GM03348 (cell line): ENCODE measurements at places on chromosomes 3 and 15.
A peak's percentile ranks its signal among the peaks of the same experiment; 100 is the strongest.

- DNase-seq = no peak
Observed at GRCh38 chr3:189790658-189791057, 159.5 kb downstream of the TP63 start.

DNA sequence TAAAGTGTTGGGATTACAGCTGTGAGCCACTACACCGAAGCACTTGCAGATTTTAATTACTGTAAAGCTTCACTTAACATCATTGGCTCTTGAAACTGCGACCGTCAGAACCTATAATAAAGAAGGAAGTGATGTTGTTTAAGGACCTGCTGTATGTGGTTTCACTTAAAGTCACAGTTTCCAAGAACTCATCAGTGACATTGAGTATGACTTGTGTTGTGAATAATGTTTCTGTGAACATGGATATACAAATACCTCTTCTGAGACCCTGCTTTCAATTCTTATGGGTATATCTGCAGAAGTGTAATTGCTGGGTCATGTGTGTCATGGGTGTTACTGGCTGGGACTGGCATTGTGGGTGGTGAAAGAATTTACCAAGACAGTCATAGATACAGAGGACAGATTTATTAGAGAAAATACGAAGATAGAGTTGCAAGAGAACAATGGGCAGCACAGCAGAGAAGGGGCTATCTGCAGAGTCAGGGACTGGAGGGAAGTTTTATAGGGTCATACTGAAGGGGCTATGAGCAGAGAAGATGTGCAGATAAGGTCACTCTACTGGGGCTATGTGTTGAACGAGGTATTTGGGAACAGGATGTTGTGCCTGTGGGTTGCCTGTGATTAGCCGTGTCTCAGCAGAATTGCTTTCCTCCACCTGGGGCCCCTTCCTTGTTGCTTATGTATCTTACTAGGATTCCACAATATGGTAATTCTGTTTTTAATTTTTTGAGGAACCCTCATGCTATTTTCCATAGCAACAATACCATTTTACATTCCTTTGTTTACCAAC, 4.5 kb downstream of the NDUFB5 start:
- no peak for DNase-seq

DNA sequence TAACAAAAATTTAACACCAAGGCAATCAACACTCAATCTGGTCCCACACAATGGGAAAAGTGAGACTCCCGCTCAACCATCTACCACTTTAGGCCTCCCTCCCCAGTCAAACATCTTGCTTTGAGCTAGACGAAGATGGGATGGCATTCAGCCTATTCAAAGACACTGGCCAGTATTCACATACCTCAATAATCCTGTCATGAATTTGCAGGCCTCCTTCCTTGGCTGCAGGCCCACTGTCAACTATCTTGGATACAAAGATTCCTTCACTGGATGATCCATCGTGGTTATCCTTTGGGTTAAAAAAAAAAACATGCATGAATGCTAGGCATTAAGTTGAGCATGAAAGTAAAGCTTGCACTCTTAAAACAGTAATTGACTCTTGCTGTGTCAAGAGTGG, 22.6 kb downstream of the PDZRN3 start:
- peak; percentile 69 for DNase-seq

DNA sequence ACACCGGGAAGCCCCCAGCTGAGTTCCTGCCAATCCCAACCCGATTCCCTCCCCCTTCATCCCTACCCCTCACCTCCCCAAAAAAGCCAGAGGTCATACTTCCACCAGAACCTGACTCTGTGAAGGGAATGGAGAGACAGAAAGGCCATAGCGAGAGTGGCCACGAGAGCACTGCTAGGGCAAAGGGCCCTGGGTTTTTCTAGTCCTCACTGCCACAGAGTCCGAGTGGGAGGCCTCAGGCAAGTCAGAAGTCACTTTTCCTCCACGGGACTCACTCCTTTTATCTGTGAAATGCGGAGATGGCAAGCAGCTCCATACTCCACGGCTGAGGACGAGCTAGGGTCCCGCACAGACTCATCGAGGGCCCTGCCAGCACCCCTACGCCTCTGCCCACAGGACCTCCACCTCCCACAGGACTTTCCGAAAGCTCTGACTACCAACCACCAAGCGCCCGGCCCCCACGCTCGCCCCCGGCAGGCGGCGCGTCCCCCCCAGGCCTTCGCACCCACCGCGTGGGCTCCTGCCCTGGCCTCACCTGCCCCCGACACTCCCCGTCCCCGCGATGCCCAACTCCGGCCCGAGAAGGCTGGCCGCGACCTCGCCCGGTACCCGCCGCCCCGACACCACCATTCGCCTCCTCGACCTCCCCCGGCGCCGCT, 792 bp downstream of the ATP13A3 start:
- DNase-seq = peak; percentile 61

- no peak for DNase-seq
Observed at GRCh38 chr3:54536450-54536849, 391.4 kb downstream of the LRTM1 start.

DNA sequence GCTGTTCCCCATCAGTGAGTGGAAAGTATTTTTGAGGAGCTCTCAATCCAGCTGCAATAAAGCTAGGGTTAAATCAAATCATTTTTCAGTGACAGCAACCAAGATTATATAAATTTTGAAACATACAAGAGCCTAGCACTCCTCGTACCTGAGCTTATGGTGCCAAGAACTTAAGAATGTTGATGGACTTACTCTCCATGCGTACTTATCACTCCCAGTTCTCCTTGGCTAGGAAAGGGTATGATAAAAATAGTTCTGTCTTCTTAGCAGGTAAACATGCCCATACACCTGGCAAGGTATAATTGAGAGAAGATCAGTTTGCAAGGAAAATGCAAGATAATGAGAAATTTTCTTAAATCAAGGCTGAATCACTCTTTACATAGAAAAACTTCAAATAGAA, 64.5 kb upstream of the SEMA6D start:
- DNase-seq = no peak

DNA sequence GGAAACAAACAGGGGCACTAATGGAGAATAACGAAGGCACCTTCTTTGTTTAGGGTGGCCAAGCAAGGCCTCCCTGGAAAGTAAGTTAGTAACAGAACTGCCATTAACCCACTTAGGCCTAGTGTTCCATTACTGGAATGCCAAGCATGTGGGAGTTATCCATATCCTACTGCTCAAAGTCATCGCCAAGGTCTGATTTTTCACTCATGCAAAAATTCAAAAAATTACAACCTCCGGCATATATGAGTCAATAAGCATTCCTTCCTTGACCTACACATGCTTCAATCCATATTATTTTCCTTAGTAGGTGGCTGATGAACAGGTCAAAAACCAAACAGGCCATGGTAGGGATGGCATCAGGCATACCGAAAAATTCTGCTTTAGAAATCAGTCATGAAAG, 1097.2 kb downstream of the FHIT start:
- DNase-seq = no peak

DNA sequence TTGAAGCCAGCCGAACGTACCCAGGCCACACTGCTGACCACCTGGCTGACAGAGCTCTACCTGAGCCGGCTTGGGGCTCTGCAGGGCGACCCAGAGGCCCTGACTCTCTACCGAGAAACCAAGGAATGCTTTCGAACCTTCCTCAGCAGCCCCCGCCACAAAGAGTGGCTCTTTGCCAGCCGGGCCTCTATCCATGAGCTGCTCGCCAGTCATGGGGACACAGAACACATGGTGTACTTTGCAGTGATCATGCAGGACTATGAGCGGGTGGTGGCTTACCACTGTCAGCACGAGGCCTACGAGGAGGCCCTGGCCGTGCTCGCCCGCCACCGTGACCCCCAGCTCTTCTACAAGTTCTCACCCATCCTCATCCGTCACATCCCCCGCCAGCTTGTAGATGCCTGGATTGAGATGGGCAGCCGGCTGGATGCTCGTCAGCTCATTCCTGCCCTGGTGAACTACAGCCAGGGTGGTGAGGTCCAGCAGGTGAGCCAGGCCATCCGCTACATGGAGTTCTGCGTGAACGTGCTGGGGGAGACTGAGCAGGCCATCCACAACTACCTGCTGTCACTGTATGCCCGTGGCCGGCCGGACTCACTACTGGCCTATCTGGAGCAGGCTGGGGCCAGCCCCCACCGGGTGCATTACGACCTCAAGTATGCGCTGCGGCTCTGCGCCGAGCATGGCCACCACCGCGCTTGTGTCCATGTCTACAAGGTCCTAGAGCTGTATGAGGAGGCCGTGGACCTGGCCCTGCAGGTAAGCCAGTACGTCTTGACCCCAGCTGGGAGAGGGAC, 6.2 kb downstream of the VPS18 start:
- no peak for DNase-seq

DNA sequence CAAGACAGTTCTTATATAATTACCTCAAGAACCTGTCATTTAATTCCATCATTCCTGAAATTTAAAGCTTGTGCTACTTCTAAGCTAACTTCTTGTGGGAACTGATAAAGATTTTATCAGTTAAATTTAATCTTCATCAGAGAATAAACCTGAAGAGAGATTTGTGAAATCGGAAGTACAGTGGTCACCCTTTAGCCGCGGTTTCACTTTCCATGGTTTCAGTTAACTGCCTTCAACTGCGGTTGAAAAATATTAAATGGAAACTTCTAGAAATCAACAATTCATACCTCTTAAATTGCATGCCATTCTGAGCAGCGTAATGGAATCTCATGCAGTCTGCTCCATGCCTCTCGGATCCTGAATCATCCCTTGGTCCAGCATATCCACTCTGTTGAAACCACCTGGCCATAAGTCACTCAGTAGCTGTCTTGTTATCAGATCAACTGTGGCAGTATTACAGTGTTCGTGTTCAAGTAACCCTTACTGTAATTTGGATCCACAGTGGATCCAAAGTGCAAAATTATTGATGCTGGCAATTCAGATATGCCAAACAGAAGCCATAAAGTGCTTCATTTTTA, 626.1 kb downstream of the CADM2 start:
- no peak for DNase-seq

GRCh38 chr3:159348431-159348830, 546.6 kb downstream of the MFSD1 start:
- no peak for DNase-seq

DNA sequence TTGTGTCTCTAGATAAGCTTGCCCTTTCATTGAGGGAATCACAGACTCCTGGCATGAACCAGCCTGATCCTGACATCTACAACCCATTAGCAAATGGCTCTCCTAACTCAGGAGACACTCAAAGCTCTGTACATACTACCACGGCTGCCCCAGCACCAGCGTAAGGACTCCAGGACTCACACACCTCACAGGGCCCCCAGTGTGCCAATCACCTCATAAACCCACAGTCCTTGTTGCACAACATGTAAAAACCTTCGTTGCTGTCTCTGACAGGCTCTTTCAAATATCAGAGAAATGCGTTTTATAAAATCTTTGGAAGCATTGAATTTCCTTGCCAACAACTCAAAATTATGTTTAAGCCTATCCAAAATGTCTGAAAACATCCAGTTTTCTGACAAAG, 7.3 kb downstream of the FYCO1 start:
- no peak for DNase-seq

DNA sequence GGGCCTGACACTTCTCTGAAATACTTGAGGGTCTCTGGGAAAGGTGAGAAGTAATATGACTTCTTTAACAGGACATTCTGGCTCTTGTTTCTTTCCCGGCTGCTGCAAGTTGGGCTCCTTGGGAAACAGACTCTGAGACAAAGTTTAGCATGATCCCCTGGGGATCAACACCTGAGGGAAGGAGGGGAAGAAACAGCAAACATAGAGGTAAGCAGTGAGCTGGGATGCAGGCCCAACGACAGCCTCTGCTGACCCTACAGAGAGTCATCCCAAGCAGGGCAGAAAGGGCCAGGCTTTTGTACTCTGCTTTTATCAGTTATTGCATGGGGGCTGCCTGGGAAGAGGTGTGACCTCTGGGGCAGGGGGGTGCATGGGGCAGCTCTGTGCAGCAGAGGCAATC, 26.8 kb upstream of the DUT start:
- no peak for DNase-seq

GRCh38 chr15:100863075-100863795, 16.4 kb upstream of the ALDH1A3 start:
- DNase-seq = peak; percentile 34

DNA sequence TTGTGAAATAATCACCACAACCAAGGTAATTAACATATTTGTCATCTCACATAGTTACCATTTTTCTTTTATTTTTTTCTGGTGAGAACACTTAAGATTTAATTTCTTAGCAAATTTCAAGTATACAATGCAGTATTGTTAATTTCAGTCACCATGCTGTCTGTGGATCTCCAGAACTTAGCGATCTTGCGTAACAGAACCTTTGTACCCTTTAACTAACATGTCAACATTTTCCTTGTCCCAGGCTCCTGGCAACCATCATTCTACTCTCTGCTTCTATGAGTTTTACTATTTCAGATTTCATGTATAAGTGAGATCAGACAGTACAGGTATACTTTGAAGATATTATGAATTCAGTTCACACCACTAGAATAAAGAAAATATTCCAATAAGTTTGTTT, 154.4 kb downstream of the KCNAB1 start:
- DNase-seq = no peak

- DNase-seq = peak; percentile 67
Observed at GRCh38 chr3:171936191-171936841, 93.2 kb downstream of the TMEM212 start.

GRCh38 chr3:120552184-120553172, 43.7 kb upstream of the NDUFB4 start:
- no peak for DNase-seq

- no peak for DNase-seq
Observed at GRCh38 chr15:63943829-63944680, 102.2 kb downstream of the DAPK2 start.

GRCh38 chr3:177119829-177120228, 77.5 kb downstream of the TBL1XR1 start:
- DNase-seq = no peak

GRCh38 chr15:38598749-38599148, 34.1 kb upstream of the RASGRP1 start:
- DNase-seq = no peak

GRCh38 chr3:184016811-184017671, 643 bp downstream of the ABCC5 start:
- peak; percentile 92 for DNase-seq
